Omental fat pad (tissue), 4 donors: ENCODE measurements at places on chromosomes 2 and 18. TPM values are rescaled to one million over a fixed set of nuclear protein-coding genes. Genes with fewer than 3 reads are reported as not detected.

The INO80B gene
- 10.8 TPM for total RNA-seq

The DUSP19 gene
- total RNA-seq: 0.60 TPM

The GALNT3 gene
- 2.7 TPM for total RNA-seq

The PDE11A gene
- total RNA-seq: 0.16 TPM

DNA sequence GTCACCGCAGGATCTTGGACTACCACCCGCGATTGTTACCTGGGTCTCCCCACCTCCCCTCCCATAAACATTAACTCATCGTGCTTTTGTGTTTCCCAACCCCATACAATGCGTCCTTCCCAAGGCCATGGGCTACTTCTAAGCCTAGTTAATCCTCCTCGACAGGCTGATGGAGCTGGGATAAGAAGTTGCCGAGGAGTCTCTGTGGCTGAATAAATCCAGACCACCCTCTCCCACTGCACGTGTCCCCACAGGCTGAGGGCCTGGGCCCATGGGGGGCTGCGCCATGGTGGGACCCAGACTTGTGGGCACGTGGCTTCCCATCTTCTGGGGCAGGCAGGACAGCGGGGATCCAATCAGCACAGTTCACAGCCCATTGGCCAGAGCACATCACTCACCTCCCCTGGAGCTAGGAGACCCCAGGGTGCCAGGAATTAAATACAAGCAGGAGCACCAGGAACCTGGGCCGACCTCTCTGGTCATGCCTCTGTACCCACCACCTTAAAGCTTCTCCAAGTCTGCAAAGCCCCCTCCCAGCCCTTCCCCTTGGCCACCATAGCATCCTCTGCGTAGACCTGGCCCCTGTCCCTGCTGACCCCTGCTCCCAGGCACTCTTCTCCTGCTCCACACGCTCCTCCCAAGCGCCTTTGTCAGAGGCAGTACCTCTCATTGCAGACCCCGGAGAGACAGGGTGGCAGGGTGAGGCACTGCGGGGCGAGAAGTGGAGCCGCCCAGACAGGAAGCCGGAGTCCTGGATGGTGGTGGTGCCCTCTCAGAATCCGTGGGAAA is 51.0 kb upstream of the ID2 start:
- DNase-seq: no peak

GRCh38 chr2:26726228-26726627 is 33.7 kb downstream of the KCNK3 start:
- DNase-seq: no peak
